Dermis blood vessel endothelial cell (primary cell): ENCODE measurements at places on chromosomes 3 and 15.
A peak's percentile ranks its signal among the peaks of the same experiment; 100 is the strongest.

DNA sequence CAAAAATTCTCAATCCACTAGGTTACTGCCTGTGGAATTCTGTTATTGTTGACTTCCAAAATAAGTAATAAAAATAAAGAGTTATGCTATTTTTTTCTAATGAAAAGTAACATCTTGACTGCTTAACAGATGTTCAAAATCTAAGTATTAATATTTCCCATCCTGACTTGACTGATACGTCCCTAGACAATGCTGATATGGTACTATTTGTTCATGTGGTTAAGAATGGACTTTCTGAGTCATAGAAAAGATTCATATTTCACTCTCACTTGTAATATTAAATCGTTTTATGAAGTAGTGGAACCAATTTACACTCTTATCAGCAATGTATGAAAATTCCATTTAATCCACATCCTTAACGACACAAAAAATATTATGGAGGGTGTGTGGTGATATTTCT is 104.8 kb upstream of the PLSCR5 start:
- no peak for DNase-seq

- DNase-seq: no peak
Observed at GRCh38 chr3:39234651-39235050, 42.3 kb upstream of the XIRP1 start.

DNA sequence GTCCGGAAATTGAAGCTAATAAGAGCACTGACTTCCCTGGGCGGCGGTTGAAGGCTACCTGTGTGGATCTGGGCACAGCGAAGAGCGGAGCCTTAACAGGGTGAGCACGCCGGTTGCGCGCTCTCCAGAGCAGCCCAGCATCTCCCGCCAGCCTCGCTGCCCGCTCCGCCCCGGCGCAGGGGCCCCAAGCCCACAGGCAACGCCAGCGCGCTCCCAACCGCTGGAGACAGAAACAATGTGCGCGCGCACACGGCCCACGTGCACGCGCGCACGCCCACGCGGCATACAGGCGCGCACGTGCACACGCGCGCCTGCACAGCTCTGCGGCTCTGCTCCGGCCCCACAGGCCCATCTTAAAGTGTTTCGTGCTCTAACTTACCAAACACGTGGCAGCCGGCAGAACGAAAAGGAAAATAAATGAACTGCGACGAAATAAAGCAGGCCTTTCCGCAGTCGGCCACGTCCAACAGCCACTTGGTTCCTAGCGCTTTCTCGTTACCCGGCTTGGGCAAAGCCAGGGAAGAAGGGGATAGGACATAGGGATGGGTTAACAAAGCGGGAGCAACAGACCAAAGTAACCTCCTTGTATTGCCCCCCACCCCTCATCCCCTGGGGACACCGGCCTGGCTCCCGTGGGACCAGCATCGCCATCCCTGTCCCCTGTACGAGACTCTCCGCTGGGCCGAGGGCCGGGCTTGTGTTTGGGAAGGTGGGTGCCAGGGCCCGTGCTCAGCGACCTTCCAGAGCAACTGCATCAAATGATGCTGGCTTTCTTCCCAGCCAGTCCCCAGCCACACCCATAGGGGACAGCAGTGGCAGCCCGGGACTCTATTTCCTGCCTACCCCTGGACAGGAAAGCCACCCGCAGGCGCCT is 203.7 kb downstream of the ABHD5 start:
- peak; percentile 85 for DNase-seq

GRCh38 chr3:135081856-135082434 is 286.9 kb downstream of the EPHB1 start:
- no peak for DNase-seq

DNA sequence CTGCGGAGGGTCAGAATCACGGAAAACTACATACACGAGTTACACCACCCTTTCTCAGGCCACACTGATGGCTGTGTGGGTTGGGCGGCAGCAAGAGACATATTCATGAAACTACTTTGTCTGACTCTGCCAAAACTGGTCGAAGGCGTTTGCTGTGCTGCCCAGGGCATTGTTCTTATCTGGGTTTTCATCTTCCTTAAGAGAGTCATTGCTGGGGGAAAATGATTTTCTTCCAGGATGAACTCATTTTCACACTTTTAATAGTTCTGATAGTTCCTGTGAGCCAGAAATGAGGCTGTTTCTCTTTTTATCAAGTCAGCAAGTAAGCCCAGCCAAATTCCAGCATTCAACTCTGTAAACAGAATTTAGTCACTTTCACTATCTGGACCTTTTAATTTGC is 47.6 kb downstream of the TRIM71 start:
- peak; percentile 14 for DNase-seq

GRCh38 chr15:96735632-96736240 is 405.2 kb downstream of the NR2F2 start:
- no peak for DNase-seq

GRCh38 chr15:79970181-79970580 is 815 bp downstream of the BCL2A1 start:
- DNase-seq: no peak

- no peak for DNase-seq
Observed at GRCh38 chr3:12892840-12893189, 51.5 kb upstream of the RPL32 start.

GRCh38 chr15:81491414-81492096 is 117.5 kb upstream of the TMC3 start:
- DNase-seq: no peak

DNA sequence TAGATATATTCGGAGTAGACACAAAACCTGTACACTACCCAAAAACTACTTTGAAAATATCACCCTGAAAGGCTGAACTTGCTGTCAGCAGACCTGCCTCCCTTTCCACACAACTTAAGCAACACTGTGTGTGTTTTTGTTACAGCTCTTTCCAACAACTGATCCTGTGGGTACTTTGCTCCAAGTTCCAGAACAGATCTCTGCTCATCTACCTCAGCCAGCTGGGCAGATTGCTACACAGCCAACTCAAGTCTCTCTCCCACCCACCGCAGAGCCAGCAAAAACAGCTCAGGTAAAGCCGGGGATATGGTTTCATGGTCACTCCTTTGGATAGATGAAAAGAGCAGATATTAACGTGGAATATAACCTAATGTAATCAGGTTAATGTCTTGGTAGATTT is 19.7 kb upstream of the SLC22A13 start:
- no peak for DNase-seq

GRCh38 chr3:48662753-48663488 is at the start of gene CELSR3:
Gene CELSR3, minus strand, starts transcription at chr3:48662886. Its CDS starts 252 bp downstream, at chr3:48662634.
- peak; percentile 91 for DNase-seq

DNA sequence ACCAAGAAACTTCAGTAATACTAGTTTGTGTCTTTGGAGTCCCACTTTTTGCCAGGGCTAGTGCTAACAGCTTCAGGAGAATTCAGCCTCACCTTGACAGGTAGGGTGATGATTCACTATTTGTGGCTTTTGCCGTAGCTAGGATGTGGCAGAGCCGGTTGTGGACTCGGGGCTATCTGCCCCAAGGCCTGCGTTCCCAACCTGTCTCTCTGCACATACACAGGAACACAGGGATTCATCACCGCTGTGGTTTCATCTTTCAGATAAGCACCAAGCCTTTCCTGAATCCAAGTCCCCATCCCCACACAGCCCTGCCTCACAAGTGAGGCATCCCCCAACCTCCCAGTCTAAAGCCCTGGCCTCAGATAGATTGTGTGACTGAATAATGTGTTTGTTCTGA is 45.2 kb upstream of the POLG start:
- no peak for DNase-seq

DNA sequence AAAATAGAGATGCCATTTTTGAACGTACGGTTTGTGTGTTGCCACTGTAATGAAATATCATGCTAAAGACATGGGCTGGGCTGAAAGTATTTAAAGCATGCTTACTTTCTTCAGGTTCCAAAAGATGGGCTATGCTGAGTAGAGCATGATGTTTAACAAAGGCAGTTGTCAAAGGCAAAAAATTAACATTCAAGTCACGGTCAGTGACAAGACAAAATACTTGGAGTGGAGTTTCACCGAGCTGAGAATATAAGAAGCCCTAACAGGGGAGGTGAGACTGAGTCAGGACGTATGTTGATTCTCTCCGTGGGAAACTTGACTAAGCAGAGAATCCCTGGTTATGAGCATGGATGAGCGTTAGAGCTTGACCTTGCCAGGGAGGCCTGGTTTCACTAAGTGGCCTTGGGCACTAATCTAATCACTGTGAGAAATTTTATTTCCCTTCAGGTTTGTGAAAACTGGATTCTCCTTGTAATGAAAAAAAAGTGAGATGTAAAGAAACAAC is 218.2 kb upstream of the ADAMTS9 start:
- DNase-seq: no peak

DNA sequence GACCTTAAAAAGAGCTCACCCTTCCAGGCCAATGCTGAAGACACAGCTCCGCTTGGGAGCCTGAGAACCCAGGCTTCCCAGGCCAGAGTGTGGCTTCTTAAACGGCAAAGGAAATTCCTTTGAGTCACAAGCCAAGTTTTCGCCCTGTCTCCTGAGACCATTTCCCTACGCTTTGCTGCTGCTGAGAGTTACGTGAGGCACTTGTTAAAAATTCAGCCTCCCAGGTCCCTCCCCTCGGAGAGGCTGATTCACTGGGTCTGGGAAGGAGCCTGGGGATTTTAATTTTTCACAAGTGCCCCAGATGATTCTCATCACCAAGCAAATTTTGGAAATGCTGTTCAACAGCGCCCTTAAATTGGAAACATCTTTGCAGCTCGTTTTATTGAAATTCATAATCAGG is 25.5 kb downstream of the RLBP1 start:
- no peak for DNase-seq

DNA sequence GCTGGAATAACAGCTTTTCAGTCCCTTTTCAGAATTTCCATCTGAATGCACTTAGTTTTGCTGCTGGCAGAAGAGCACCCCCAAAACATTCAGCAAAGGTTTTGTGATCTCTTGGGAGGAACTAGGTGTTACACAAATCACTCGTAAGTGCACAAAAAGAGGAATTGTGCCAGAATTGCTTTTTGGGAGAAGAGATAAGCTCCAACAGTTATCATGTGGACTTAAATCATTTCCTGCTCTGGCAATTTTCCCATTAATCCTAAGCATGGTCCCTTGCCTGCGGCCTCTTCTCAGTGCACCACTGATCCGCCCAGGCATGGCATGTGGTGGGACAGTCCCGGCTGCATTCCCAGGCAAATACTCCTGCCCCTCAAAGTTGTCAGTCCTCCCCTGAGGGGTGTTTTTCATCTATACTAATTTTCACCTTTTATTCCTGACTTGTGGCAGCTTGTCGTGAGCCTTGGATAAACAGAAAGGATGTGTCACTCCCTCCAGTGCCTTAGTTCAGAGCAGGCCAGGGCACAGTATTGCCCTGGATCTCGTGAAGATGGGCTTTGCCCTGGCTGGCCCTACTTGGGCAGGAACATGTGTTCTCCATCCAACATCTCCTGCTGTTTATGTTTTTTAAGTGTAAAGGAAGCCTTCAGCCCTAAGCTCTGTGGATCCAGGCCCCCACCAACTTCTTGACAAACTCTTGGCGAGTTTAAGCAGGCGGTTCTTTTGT is 44.6 kb upstream of the VILL start:
- DNase-seq: peak; percentile 85

- DNase-seq: no peak
Observed at GRCh38 chr3:22491344-22491743, 711.8 kb upstream of the UBE2E2 start.

GRCh38 chr3:99419116-99419515 is 219.3 kb upstream of the COL8A1 start:
- no peak for DNase-seq

DNA sequence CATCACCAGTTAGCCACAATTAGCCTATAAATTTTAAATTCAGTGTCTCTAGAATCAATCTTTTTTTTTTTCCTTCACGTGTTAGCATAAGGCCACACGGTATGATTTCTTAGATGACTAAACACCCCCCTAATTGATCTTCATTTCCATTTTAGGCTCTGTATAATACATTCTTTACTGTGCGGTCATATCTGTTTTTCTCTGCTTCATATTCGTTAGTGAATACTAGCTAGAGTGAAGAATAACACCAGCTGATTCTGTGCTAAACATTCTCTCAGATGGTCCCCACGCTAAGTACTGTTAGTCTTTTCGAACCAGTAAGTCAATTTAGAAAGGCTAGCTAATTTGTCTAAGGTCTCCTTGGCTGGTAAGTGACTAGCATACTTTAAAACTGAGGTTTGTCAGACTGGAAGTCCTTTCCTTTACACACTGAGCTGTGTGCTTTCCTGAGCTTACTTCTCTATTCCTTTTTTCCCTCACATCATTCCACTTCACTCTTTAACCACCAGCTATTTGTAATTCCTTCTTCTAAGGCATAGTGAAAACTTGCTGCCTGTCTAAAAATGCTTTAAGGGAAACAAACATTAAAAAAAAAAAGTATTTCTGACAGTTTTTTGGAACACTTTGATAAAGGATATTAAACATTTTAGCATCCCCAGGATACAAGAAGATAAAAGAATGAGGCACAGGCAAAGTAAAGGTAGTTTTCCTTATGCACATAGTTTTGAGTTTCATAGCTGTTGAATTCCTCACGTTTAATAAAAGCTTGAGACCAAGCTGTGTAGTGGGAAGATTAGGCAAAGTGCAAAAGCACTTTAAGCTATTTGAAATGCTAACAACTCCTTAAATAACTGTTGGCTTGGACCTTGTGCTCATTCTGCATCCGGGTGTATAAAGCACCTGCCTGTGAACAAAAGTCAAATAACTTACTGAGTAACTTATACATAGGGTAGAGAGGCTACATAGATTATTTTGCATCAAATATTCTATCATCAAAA is 17.1 kb downstream of the ZFAND6 start:
- no peak for DNase-seq

DNA sequence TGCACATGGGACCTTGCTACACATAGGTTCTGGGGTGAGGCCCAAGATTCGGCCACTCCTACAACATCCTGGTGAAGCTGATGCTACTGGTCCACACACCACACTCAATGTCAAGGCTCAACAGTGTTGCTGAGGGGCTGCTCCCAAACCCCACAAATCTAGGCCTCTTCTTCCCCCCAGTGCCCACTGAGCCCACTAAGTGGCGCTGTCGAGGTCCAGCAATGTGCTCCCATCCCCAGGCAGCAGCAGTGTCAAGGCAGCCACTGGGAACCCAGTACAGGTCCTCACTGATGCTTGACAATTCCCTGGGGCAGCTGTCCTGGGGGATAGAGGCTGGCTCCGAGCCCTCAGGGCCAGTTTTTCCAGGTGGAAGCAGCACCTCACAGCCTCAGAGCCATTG is 21.5 kb downstream of the SCN5A start:
- peak; percentile 60 for DNase-seq

- no peak for DNase-seq
Observed at GRCh38 chr3:169382309-169382708, 281.2 kb downstream of the MECOM start.

- DNase-seq: peak; percentile 53
Observed at GRCh38 chr3:9398700-9399336, 1.4 kb downstream of the SETD5 start.

GRCh38 chr3:184656829-184657681 is 54.8 kb downstream of the MAGEF1 start:
- no peak for DNase-seq

GRCh38 chr15:87744815-87745214 is 511.7 kb downstream of the NTRK3 start:
- no peak for DNase-seq

GRCh38 chr3:102083473-102083872 is 234.2 kb downstream of the NFKBIZ start:
- no peak for DNase-seq

DNA sequence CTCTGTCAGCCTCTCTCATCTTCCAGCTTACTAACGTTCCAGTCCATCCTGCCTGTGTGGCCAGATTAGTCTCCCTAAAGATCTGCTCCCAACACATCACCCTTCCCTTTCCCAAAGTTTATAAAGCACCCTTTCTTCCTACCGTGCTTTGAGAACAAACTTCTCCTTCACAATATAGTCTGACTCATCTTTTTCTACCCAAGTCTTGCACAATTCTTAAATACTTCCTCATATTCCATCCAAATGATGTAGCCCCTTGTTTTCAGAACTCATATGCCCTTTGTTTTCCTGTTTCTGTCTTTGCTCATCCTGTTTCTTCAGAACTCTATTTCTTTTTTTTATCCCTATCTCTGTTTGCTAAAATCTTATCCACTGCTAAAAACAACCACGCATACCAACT is 326.8 kb downstream of the MFSD1 start:
- peak; percentile 43 for DNase-seq
